ELR (cell line): ENCODE measurements at places on chromosomes 2 and 18.

DNA sequence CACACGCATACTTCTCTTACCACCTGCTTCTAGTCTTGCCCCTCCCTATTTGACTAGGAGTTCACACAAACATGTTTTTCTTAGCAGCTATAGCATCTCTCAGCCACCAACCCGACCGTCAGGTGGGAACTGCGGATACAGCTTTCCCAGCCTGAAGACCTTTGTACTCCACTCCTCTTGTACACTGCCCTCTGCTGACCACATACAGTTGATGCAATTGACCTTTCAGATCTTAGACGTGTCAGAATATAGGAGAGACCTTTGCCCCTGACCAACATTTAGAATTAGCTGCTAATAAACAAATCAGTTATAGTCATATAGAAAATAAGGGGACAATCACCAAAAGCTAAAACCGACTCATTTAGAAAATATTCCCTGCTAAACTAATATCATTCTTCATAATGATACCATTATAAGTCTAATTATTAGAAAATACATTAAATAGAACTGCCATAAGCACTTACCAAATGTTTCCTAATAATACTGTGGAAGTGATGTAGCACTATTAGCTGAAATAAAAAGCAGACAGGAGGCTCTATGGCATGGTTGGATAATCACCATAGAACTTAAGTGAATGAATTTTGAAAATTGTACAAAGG lies 208.4 kb downstream of the RAD51AP2 start:
- DNase-seq = peak; percentile 51

DNA sequence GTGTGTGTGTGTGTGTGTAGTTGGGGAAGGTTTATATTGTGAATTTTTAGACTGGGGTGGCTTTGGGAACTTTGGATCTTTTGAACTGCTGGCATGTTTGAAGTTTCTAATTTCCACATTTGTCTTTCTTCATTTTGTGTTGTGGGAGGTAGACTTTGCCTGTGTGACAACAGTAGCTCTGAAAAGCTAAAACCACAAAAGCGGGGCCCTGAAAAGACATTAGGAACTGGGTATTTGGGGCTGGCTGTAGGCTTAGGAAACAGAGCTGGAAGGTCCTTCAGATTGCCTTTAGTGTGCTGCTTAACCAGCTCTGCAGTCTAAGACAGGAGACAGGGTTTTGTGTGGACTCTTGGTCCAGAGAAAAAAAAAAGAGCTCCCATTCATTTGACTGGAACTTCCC lies 27.2 kb upstream of the DOCK10 start:
- no peak for DNase-seq

GRCh38 chr18:38948436-38948835 lies 1382.8 kb upstream of the CELF4 start:
- no peak for DNase-seq

GRCh38 chr2:166658901-166659300 lies 164.9 kb upstream of the SCN7A start:
- no peak for DNase-seq

DNA sequence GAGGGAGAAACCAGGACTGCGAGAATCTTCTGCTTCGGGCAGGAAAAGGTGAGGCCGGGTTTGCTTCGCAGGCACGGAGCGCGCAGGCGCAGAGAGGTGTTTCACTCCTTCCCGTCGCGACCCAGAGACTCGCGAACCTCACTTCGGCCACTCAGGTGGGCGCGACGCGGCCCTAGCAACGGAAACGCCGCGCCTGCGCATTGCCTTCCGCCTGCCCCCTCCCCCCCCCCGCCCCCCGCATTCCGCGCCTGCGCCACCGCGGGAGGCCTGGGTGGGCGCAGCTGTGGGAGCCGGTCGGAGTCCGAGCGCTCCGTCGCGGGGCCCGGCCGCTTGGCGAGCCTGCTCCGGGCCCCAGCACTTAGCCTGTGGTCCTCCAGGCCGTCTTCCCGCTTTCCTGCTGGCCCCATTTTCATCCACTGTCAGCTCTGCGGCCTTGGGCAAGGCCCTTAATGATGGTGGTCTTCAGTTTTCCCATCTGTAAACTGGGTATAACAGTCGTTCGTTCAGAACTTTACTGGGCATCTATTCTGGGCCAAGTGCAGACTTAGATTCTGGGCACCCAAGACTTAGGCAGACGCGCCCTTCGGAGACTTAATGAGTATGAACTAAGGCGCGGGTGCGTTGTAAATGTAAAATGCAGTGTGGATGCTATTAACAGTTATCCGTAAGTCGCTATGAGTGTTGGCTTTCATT lies 62.1 kb upstream of the ACKR3 start:
- peak; percentile 2 for DNase-seq

DNA sequence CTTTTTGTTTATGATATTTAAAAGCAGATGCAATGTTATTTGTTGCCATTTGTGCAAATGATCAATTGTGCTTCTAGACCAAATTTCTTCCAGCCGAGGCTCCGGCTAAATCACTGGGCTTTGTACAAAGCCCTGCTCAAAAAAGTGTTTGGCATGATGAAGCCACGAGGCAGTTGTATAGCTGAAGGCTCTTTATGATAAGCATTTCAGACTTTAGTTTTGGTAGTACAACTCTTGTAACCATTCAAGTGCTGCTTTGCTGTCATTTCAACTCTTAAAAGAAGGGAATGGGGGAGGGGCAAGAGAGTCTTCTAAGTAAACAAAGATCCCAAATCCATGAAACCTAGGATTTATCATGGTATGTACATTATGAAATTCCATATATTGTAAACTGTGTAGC lies 3.3 kb upstream of the ZNF532 start:
- no peak for DNase-seq

GRCh38 chr2:40034801-40035200 lies 255.7 kb upstream of the THUMPD2 start:
- peak; percentile 42 for DNase-seq

DNA sequence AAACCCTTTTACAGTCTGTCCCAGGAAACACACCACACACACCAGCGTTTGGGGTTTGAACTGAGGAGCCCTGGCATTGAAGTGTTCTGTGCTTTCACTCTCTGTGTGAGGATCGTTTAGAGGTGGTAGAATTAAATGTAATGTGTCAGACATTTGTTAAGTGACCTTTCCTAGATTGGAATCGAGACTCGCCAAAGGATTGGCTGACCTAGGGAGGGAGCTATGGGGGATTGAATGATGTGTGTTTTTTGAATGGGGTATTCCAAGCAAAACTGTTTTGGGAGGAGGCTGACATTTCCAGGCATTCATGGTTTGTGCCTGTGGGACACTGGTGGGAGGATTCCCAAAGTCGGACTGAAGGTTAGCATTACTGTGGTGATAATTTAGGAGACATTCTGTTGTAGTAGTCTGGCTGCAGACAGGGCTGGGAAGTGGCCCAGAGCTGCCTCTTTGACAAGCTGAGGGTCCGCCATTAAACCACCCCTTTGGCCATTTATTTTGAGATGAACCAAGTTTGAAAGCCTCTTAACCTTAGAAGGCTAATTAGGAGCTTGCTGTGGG lies 1.7 kb downstream of the MYO1B start:
- peak; percentile 41 for DNase-seq

GRCh38 chr18:67954594-67954993 lies 438.1 kb upstream of the DSEL start:
- DNase-seq = no peak

- DNase-seq = no peak
Observed at GRCh38 chr2:217585362-217585761, 417.4 kb downstream of the TNS1 start.

DNA sequence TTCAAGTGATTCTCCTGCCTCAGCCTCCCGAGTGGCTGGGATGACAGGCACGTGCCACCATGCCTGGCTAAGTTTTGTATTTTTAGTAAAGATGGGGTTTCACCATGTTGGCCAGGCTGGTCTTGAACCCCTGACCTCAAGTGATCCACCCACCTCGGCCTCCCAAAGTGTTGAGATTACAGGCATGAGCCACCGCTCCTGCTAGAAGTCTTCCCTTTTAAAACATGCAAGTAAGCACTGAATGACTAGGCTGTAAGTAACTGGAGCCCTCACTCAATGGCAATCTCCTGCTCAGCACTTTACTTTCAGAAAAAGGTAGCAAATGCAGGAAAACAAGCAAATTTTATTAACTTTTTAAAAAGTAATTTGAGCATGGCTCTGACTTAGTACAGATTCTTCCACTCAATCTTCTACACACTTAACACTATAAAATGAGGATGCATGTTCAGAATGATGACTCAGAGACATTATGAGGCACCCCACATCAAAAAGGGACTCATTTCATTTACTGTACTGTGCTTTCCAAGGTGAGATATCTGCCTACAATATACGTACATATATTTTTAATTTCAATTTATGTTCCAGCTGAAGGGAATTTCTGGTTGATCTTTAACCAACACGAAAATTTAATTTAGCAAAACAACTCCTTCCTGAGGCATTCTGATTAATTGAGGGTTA lies 6.6 kb upstream of the NCK2 start:
- DNase-seq = peak; percentile 44

GRCh38 chr18:34531110-34531509 lies 179.0 kb upstream of the DTNA start:
- no peak for DNase-seq

DNA sequence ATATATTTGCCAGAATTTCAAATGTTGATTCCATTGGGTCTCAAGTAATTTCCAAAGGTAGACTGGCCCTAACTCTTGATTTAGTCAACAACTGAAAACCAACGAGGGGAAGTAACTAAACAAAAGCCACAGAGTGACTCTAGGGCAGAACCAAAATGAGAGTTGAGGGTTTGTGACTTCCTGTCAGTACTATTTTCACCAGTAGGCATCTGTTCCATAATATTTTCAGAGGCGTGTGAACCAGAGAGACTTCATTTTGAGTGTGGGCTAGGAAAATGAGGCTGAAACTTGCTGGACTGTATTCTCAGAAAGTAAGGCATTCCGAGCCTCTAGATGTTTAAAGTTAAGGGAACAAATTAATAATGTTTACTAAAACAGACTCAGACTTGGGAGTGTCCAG lies 70.6 kb downstream of the GDF7 start:
- DNase-seq = no peak

GRCh38 chr2:131023758-131024157 lies 69.5 kb downstream of the FAM168B start:
- no peak for DNase-seq

DNA sequence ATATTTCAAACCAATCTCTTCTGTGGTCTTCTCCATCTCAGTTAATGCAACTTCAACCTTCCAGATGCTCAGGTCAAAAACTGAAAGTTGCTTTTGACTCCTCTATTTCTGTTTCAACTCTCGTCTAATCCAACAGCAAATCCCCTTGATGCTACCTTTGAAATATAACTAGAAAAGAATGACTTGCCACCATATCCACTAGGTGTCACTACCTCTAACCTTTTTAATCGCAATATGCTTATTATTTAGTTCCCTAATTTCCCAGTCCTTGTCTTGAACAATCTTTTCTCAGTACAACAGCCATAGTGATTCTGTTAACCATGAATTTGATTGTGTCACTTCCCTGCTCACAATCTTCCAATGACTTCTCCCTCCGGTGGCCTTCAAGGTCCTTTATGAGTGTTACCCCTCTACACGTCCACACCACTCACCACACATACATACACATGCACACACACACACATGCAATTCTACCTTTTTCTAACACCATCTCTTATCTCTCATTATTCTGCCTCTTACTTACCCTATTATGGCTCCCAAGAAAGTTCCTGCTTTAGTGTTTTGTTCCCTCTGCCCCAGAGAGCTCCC lies 245.5 kb upstream of the KCNJ3 start:
- peak; percentile 7 for DNase-seq

DNA sequence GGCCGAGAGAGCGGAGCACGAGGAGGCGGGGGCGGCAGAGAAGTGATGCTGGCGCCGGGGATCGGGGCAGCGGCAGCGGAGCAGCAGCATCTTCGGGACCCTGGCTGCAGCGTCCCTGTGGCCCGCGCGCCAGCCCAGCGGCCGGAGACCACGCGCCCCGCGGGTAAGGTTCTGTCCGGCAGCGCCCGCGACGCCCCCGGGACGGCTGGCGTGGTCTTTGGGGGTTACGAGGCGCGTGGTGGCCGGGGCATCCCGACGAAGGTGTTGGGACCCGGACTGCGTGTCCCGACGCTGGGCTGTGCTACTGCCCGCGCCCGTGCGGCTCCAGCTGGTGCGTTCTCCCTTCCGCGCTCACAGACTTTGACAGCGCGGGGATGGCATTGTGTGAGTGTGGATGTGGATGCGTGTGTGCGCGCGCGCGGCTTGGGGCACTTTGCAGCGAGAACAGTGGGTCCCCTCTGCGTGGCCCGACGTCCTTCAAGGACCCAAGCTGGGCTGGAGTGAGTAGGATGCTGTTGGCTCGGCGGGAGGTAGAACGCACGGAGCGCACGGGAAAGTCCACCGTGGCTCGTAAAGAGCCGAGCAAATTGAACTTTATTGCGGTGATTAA lies 405.0 kb downstream of the XIRP2 start:
- peak; percentile 33 for DNase-seq

DNA sequence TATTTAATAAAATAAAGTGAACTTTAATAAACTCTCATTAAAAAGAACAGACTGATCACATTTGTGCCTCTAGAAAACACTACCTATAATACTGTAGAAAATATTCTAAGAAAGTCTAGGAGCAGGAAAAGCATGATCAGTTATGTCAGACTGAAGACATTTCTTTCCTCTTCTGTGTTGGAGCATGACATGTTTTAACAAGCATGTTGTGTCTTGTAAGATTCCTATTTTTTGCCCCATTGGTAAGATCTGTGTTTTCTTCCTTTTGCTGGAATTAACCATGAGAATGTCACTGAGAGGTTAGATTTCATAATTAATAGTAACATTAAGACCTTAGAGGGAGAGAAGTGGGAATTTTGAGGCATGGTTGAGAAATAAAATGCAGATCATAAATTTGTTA lies 27.7 kb downstream of the LAMA3 start:
- peak; percentile 15 for DNase-seq

DNA sequence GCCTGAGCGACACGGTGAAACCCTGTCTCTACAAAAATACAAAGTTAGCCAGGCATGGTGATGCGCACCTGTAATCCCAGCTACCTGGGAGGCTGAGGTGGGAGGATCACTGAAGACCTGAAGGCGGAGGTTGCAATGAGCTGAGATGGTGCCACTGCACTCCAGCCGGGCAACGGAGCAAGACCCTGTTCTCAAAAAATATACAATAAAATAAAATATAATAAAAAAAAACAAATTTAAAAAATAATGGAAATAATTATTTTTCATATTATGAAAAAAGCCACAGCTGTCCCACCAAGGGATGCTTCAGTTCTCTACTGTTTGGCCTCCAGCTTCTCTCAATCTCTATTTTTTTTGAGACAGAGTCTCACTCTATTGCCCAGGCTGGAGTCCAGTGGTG lies 10.4 kb downstream of the SLC19A3 start:
- no peak for DNase-seq

GRCh38 chr2:105179469-105180372 lies 61.8 kb upstream of the GPR45 start:
- peak; percentile 77 for DNase-seq

GRCh38 chr2:69095305-69095704 lies 82.3 kb downstream of the ANTXR1 start:
- peak; percentile 42 for DNase-seq

GRCh38 chr2:31920962-31921361 lies 89.8 kb downstream of the MEMO1 start:
- no peak for DNase-seq

DNA sequence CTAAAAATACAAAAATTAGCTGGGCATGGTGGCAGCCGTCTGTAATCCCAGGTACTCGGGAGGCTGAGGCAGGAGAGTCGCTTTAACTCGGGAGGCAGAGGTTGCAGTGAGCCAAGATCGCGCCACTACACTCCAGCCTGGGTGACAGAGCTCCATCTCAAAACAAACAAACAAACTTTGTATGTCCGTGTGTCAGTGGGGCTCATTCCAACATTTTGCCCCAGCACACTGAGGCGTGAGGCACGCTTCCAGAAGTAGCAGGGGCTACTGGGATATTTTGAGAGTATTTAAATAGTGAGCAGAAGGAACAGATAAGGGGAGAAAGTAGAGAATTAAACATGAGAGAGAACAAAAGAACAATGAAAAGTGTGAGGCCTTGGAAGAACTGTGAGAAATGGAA lies 83.3 kb upstream of the TANK start:
- DNase-seq = no peak
